ENCODE measurements at places on chromosomes 11 and 22.

DNA sequence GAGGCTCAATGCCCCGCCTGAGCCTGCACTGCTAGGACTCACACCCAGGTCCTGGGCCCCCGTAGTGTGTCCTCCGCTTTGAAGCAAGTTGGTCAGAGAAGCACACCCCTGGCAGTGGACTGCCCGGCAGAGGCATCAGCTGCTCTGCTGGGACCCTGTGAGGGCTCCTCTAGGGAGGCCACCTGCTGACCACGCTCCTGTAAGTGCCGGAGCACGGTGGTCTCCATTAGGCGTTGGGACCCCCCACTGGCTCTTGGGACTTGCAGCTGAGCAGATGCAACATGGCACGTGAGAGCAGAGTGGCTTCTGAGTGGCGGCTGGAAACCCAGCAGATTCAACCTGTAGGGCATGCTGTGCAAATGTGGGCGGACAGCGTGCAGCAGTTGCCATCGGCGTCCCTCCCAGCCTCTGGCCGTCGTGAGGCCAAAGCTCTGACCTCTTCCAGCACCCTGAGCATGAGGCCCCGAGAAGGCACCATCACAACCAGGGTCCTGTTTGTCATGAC lies 16.9 kb downstream of the MRGPRG start:
- no peak for DNase-seq

- no peak for DNase-seq
These were observed 114.1 kb upstream of the SESN3 start for GRCh38 chr11:95344932-95345642.

- no peak for DNase-seq
These were observed 622.1 kb downstream of the OPCML start for GRCh38 chr11:132910011-132910760.

DNA sequence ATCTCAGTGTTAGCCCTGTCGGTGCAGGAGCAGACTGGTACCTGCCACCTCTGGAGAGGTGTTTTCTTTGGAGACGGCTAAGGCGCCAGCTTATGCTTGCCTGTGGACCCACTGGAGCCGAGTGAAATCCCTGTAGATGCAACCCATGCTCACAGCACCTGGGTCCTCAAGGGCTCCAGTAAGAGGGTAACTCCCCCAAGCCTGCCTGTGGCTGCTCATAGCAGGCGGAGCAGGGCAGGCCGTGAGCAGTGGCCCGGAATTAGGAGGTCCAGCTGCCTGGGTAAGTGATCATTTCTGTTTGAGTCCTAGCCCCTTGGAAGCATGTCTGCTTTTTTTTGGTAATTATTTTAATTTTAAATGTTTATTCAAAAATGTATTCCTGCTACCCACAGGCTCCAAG lies 43.8 kb downstream of the NAT10 start:
- no peak for DNase-seq

- DNase-seq, result no peak
These were observed 7.9 kb downstream of the AIP start for GRCh38 chr11:67490727-67491065.

DNA sequence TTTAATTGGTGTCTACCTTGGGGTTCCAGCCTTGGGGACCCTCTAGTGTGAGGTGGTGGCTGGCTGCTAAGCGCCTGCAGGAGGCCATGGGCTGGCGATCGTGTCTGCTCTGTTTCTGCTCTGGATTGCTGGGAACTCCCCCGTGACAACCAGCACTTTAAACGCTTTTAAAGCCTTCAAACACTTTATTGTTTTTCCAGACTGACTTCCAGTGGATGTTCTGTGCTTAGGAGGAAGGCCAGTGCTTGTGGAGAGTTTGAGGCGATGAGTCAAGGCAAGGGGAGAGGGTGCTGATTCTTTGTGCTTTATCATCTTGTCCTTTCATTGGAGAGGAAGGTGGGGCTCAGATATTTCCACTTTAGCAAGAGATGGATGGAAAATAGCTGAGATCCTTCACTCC lies 81.6 kb downstream of the FLI1 start:
- DNase-seq, result no peak

DNA sequence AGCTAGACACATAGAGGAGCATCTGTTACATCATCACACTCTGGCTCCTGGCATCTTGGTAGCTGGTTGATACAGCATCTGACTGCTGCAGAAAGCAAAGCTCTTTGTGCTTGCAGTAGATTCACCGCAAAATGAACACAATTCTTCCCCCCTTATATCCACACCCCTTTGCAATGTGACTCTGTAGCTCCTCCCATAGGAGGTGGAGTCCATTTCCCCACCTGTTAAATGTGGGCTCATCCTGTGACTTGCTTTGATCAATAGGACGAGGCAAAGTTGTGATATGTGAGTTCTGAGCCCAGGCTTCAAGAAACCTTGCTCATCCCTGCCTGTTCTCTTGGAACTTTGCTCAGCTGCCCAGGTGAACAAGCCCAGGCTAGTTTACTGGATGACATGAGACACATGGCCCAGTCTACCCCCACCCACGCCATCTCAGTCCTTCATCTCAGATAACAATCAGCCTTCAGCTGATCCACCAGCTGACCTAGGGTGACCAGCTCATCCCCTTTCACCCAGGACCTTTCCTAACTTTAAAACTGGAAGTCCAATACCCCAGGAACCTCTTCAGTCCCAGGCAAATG lies 272.2 kb downstream of the TENM4 start:
- no peak for DNase-seq

GRCh38 chr11:109521571-109522086 lies 99.6 kb downstream of the C11orf87 start:
- DNase-seq, result no peak

DNA sequence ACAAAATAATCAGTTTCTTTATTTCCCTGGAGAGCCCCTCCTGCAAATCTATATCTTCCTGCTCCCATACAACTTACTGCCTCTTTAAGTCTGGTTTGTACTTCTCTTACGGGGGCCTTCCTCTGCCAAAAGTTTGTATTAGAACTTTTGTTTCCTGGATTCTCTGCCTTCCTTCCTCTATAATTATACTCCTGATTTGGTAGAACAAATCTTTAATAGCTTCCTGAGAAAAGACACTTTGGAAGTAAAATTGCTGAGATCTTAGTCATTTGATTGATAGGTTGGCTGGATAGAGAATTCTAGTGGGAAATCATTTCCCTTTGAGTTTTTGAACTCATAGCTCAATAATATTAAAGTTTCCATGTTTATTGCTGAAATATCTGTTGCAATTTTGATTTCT lies 499.2 kb downstream of the RAB38 start:
- DNase-seq, result no peak

DNA sequence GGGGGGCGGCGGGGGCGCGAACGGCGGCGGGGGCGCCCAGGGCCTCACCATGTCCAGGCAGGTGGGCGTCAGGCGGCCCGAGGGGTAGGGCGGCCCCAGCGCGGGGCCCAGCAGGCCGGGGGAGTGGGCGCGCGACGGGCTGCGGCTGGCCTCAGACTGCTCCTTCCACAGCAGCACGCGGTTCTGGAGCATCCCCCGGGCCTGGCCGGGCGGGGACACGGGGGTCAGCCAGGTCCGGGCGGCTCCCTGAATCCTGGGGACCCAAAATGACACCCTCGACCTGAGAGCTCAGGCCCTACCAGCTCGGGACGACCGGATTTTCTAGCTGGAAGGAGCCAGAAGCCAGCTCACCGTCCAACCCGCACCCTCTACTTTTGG lies 5.5 kb upstream of the SLC16A8 start:
- DNase-seq, result no peak

DNA sequence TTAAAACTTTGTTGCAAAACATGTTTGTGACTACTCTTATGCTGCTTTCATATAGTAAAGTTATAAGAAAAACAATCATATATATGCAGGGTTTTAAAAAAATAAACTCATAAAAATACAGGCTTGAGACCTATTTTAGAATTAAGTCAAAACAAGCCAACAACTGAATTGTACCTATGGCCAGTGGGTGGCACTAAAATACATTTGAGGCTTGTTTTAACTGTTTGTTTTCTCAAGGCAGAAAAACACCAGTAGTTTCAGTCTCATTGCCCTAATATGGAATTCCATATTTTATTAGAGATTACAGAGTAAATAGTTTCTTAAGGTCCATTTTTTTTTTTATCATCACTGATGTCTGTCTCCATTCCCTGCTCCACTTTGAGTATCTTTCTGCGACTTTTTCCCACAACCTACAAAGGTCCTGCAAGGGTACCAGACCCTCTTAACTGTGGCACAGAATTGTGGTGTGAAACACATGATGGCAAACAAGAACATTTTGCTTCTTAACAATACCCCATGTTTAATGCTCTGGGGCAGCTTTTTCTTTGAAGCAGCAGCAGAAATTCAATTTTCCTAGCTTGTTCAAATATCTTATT lies 8.5 kb upstream of the CCDC89 start:
- DNase-seq, result no peak

DNA sequence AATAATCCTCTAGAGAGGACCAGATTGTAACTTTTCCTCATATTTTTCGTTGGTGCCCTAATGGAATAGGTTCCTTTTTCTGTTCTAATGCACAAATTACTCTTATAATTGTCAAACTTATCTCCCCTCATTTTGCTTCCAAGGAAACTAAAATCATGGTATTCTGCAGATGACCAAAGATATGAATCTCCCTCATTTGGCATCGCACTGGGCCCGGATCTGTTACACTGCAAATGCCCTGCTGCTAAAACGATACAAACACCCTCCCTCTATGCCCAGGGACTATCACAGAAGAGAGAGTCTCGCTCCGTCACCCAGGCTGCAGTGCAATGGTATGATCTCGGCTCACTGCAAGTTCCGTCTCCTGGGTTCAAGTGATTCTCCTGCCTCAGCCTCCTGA lies 7.6 kb downstream of the KLHDC7B start:
- no peak for DNase-seq

DNA sequence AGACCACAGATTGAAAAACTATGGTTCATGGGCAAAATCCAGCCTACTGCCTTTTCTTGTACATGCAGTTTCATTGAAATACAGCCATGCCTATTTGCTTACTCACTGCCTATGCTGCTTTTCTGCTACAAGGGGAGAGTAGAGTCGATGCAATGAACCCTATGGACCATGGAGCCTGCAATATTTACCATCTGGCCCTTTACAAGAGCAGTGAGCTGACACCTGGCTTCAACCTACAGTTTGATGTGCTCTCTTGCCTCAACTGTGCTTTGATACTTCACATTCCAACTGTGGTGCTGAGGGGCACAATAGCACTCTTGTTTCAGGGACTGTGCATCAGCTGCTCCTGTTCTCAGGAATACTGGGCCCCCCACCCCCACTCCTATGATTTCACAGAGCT lies 239.5 kb upstream of the SORL1-AS1 start:
- no peak for DNase-seq

GRCh38 chr11:21414953-21415352 lies 745.6 kb downstream of the NELL1 start:
- no peak for DNase-seq

DNA sequence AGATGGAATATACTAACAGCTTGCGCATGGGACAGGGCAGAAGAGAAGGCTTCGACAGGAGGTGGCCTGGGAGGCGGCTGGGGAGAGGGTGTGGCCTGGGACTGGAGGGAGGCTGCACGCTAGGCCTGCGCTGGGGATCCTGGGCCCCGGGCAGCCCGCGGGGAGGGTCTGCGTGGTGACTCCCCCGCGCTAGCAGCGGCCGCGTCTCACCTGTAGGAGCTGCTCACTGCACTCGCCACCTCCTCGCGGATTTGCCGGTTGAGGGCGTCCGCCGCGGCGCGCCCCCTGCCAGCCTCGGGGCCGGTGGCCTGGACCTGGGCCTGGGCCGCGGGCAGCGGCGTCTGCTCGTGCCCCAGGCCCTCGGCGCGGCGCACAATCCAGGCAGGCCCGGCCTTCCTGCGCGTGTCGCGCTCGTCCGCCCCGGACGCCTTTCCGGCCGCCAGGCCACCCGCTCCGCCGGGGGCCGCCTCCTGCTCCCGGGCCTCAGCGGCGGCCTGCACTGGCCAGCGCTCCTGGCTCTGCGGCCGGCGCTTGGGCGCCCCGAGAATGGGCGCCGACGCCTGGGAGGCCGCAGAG lies 1.5 kb downstream of the MAP6 start:
- DNase-seq, result no peak

DNA sequence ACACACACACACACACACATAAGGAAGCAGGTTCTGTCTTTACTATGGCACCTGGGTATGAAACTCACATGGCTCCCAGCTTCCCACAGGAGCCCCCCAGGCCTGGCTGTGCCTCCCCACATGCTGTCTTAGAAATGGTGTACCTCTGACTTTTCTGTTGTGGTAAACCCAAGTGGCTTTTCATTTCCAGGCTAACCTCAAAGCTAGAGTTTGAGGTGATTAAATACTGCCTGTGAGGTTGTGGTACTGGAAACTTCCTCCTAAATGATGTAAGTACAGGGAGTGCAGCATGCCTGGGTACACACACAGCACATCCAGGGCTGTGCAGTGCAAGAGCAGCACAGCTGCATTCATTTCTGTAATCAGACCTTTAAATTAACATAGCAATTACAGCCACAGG lies 34.4 kb downstream of the ME3 start:
- no peak for DNase-seq

- no peak for DNase-seq
These were observed 3.2 kb upstream of the C11orf91 start for GRCh38 chr11:33703788-33704187.

GRCh38 chr11:93870616-93871015 lies 20.2 kb upstream of the VSTM5 start:
- no peak for DNase-seq

Data from stimulated activated CD4-positive, alpha-beta T cell treated with anti-CD3 and anti-CD28 coated beads, TNF-alpha, amount 100 ng/mL, for 1 hour (primary cell).